Left hindlimb (tissue), 1 donor: ENCODE measurements at places on chromosomes 1 and 21.

- DNase-seq: no peak
Measured at GRCh38 chr21:34535886-34536285, 23.9 kb upstream of the KCNE1 start.

DNA sequence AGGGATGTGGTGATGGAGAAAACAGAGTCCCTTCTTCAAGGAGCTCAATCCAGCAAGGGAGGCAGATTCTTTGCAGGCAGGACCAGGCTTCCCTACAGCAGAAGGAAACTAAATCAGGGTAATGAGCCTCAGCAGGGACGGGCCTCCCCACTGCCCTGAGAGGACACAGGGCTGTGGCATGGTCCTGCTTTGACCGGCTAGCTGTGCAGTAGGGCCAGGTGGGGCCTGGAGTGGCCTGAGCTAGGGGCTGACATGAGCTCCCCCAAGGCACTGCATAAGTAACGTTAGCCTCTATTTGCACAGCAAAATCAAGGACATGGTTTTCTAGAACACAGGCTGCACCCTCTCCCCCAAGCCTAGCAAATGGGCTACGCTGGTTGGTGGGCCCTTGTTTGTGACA is 162.9 kb downstream of the RYR2 start:
- DNase-seq: no peak

GRCh38 chr1:110130113-110130591 is 17.9 kb downstream of the UBL4B start:
- DNase-seq: no peak

DNA sequence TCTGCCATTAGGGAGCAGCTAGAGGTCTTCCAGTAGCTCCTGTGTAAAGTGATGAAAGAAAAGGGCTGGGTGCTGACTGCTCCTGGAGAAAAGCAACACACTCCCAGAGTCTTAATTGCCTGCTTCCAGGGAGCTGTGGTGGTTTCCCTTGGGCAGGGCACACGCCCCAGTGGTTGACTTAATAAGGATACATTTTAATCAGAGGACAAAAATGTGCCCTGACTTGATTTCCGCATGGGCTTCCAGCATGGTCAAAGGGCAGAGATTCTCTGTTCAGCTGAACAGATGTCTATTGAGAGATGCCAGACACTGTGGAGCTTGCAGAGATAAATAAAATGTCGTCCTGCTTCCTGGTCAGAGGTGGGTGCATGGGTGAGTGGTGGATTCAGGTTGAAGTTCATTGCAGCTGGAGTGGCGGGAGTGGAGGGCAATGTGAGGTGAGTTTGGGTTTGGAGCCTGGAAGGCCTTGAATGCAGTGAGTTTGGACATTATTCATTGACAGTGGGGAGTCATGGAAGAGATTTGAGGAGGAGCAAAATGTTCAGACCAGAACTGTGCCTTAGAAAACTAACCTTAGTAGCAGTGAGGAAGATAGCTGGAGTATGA is 16.0 kb downstream of the QSOX1 start:
- peak; percentile 15 for DNase-seq

- no peak for DNase-seq
Measured at GRCh38 chr1:212520746-212521145, 87.8 kb upstream of the ATF3 start.

- DNase-seq: no peak
Measured at GRCh38 chr1:40383488-40384412, 10.2 kb downstream of the SMAP2 start.

DNA sequence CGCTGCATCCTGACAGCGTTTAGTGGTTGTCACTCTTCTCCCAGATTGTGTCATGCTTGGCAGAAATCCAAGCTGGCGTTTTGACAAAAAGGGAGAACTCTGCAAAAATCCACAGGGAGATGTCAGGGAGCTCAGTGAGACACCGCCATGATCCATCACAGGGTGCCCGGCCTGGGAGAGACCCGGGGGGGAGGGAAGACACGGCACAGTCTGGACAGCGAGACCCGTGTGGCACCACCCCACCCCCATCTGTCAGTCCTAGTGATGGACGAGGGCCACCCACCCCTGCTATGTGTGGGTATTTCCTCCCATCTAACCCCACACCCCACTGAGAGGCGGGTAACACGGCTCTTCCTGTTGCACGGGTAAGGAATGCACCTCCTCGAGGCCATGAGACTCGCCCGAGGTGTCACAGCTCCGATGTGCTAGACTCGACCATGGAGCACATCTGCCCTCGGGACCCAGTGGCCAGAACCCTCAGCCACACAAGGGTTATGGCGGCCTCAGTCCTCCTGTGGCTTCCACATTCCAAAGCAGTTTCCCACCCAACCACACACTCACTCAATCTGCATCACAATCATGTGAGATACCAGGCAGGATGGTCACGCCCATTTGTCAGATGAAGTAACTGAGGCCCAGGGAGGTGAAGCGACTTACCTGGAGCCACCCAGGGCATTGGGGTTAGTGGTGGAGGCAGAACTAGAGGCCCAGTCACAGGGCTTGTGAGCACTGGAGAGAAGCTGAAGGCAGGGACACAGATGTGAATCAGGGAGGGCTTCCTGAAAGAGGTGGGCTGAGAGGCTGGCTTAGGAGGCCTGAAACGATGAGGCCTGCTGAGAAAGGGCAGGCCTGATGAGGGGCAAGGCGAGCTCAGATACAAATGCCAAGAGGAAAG is 688.5 kb downstream of the MATN1 start:
- no peak for DNase-seq

DNA sequence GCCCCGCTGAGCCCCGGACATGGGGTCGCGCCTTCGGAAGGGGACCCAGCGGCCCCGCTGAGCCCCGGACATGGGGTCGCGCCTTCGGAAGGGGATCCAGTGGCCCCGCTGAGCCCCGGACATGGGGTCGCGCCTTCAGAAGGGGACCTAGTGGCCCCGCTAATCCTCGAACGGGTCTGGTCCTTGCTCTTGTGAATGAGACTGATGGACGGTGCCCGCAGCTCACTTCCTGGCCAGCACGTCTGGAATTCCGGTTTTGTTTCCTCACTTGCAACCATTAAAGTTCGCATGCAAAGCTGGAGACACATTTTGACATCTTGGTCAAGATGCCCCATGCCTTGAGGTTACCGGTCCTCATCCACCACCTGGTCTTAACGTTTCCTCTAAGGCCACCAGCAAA is 5.6 kb downstream of the WRAP73 start:
- DNase-seq: no peak

GRCh38 chr21:42295845-42296244 is 19.4 kb downstream of the TFF3 start:
- DNase-seq: no peak

DNA sequence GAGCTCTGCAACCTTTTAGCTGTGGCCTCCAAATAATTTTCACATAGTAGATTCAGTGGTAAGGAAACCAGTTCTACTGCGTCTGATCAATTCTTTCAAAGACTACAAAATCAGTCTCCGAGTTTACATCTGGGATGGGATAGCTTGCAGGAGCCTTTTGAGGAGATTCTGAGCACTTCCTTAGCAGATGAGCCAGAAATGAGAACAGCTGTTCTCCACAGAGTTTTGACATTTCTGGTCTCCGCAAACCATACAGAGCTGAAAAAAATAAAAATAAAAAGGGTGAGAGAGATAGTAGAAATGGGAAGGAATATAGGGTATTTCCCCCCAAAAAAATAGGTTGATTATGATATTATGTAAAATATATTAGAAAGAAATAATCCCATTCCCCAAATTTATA is 119.3 kb downstream of the LYPLAL1 start:
- no peak for DNase-seq

DNA sequence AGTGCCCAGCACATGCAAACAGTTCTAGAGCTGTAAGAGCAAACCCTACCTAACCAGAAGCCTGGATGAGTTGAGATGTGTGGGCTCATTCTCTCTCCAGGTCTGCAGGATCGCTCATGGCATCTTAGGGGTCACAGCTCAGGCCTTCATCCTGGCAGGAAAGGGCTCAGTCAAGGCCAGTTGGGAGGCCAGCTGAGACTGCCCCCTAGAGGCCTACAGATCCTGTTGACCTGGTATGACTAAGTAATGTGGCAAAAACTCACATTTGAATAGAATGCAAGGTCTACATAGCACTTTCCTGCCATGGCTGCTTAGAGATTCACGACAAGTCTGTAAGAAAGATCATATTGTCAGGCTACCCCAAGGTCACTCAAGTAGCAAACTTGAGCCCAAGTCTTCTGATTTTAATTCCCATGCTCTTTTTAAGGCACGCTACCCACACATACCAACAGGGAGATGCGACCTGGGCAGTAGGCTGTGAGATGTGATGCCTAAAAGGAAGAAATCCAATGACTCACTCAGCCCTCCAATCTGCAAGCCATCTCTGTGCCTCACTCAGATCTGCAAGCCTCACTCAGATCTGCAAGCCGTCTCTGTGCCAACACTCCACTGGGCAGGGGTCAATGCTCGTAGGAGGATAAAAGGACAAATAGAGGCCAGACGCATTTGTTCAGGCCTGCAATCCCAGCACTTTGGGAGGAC is 5.1 kb upstream of the CAPN8 start:
- DNase-seq: no peak

DNA sequence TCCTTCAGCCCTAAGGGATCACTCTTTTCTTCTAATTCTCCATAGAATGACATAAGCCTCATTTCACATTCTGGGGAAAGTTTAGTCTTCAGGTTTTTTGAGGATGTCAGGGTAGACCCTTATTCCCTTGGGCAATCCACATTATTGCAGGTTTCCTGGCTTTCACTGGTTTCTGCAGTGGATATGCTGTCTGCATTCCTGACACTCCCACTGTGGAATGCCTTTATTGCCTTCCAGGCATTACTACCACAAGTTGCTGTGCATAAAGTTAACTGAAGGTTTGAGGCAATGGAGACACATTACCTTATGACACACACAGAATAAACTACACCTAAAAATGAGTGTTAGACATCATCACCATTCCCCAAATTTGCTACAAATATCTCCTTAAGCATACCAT is 12.7 kb downstream of the FASLG start:
- no peak for DNase-seq

DNA sequence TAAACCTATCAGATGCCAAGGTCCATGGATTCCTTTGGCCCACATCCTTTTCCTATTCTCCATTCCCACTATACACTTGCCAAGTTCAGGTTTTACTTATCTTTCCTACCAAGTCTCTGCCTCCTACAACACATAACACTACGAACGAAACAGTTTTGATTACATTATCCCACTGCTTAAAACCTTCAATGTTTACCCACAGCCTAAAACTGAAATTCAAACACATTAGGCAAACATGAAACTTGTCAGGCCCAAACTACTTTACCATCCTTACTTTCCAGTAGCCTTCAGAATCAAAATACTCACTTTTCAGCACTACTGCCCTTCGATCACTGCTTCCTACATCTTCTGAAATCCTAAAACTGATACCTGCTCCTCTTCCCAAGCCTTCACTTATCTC is 3.0 kb downstream of the SCAF4 start:
- no peak for DNase-seq

DNA sequence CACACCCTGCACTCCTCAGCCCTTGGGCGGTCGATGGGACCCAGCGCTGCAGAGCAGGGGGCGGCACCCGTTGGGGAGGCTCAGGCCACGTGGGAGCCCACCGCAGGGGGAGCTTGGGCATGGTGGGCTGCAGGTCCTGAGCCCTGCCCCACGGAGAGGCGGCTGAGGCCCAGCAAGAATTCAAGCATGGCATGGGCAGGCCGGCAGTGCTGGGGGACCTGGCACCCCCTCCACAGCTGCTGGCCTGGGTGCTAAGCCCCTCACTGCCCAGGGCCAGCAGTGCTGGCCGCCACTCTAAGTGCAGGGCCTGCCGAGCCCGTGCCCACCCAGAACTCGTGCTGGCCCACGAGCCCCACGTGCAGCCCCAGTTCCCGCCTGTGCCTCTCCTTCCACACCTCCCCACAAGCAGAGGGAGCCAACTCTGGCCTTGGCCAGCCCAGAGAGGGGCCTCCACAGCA is 555.0 kb upstream of the ADGRL4 start:
- no peak for DNase-seq

DNA sequence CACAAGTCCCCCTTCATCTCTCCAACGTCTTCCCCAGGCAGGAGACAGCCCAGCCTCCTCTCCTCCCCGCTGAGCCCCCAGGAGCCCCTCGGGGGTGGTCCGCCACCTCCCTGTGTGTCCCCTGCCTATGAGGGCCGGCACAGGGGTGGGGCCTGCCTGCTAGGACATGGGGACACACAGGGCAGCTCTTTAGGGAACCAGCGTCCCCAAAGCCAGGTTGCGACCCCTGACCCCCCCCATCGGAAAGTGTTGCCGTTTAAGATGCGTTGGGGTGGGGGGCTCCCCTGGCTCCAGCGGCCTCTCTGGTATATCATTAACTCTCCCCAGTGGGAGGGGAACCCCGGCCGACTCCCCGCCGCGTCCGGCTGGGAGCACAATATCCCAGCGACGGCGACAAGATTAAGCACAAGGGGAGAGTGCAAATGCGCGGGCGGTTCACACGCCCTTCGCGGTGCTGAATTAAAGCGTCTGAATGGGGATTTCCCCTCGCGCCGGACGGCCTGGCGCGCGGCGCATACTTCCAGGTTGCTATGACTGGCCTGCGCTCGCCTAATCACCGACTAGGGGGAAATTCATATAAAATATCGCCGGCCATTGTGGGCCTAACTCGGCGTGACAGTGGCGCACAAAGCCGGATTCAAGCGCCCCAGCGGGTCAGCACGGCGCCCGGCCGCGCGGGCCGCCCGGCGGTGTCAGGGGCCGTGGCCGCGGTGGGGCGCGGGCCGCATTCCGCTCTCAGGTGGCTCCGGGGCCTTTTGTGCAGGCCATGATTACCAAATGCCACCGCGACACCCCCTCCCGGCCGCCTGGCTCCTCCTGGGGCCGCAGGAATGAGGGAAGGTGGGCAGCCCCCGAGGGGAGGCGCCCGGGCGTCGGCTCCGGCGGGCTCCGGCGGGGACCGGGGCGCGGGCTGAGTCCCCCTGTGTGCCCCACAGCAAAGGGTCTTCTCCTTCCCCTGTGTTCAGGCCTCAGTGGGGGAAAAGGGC is 30.9 kb downstream of the WNT3A start:
- no peak for DNase-seq

- no peak for DNase-seq
Measured at GRCh38 chr1:196214866-196215265, 393.4 kb downstream of the KCNT2 start.

DNA sequence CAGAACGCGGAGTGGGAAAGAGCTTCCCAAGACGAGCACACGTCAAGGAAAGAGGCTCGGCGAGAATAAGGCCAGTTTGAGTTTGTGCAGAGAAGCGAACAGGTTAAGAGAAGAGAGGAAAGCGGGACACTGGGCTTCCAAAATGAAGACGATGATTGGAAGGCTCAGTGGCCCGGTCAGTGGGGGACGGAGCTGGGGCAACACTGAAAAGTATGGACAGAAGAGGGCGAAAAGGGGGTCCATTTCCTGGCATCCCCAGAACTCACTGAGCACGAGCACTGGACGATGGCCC is 258 bp downstream of the CCT3 start:
- DNase-seq: no peak
